ENCODE measurements at places on chromosomes 13 and 19.

- no peak for DNase-seq
Measured at GRCh38 chr13:46544208-46544607, 8.8 kb upstream of the LRCH1 start.

DNA sequence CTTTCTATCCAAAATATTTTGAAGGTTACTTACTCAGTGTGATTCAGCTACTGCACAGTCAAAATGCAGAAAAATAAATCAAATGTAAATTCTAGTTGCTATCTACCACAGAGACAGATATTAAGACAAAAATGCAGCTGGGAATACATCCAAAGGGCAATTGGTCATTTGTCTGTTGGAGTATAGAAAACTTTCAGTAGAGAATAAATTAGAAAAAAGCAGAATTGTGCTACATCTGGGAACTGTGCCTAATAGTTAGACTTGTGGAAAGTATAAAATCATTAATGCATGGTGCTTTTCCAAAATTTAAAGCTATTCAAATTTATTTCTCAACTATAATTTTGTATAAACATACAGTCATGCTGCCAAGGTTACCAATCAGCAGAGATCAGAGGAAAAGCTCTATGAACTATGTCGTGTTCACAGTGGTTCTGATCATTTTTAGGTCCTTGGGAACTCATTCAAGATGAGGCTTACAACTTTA is 1635.8 kb downstream of the PCDH9 start:
- no peak for DNase-seq

DNA sequence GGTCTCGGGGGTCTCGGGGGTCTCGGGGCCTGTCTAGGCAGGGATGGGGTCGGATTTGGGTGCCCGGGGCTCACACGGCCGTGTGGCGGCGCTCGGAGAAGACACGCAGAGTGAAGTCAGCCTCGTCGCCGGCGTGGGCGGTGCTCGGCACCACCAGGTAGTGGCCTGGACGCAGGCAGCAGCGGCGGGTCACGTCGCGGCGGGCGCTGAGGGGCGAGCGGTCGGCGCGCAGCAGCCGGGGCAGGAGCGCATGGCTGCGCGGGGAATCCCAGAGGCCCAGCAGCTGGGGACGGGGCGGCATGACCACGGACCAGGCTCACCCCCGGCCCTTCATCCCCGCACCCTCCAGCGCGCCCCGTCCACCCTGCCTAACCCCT is 8.2 kb downstream of the CAPN12 start:
- DNase-seq = peak; percentile 60

GRCh38 chr19:15317392-15318071 is 14.8 kb downstream of the BRD4 start:
- no peak for DNase-seq

- no peak for DNase-seq
Measured at GRCh38 chr19:1486720-1487575, 3.2 kb downstream of the PCSK4 start.

DNA sequence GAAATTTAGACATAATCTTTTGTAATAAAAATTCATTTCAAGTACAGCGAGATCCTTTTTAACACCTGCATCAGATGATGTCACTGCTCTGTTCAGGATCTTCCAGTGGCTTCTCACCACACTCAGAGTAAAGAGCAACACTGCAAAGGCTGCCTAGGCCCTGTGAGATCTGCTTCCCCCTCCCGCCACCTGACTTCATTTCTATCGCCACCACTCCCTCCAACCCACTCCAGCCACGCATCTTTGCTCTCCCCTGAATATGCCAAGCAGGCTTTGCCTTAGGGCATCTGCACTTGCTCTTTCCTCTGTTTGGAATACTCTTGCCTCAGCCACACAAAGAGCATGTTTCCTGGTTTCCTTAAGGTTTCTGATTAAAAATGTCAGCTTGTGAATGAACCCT is 58.3 kb downstream of the MBNL2 start:
- no peak for DNase-seq

DNA sequence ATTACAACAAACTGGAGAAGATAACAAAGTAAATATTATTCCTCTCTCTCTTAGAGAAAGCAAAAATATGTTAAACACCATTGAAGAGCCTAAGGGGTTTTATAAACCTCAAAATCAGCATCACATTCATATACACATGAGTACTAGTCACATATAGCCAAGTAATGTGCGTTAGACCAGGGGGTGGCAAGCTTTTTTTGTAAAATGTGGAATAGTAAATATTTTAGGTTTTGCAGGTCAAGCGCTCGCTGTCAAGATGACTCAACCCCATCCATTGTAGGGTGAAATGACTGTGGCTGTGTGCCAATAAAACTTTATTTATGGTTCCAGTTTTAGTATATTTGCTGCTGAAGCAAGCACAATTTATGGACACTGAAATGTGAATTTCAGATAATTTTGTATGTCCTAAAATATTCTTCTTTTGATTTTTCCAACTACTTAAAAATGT is 21.7 kb downstream of the RFX2 start:
- DNase-seq = no peak

DNA sequence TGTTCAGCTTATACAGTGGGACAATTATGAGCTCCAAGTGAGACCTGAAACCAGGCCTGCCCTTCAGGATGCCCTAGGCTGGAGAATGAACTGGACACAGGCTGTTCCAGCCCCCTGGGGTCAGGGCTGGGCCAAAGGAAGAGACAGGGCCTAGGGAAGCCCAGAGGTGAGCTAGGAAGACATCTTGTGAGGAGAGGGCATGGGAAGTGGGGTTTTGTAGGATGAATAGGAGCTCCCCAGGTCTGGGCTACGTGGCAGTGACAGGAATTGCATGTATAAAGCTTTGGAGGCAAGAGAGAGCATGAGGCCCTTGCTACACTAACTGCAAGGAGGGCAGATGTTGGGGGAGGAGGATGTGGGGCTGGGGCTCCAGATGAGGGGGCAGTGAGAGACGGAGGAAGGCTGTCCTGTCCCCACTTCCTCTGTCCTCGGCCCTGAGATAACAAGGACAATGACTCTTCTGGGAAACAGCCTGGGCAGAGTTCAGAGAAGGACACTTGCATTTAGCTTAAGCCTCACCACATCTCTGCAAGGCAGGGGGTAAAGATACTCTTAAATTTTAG is 1.5 kb upstream of the TBXA2R start:
- no peak for DNase-seq

DNA sequence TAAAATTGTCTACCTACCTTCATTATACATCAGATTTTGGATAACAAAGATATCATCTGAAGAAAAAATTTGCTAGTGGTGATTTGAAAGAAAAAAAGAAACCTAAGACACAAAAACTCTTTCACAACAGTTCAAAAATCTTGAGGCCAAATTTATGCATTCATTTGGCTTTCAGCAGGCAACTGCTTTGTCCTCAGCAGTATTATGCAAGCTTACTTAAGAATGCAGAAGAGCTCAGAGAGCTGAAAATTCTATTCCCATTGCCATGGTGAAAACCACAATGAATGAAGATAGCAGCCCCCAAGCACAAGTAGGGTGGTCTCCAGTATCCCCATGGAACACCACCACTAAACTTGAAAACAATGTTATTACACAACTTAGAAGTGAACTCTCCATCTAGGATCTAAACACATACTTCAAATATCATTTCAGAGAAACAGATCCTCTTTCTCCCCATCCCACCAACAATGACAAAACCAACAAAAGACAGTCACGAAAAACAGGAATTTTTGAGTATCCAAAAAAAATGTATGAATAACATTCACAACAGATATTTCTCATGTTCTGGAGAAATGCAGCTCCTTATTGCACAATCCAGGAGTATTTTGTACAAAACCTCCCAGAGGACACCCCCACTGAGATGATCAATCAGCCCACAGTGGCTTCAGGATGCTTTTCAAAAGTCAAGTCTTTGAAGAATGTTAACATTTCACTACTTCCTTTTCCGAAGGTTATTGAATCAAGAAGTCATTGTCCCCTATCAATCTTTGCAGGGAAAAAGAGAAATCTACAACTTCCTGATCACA is 192.7 kb downstream of the LHFPL6 start:
- DNase-seq = no peak

GRCh38 chr13:79631051-79631659 is 150.2 kb downstream of the NDFIP2 start:
- DNase-seq = no peak

GRCh38 chr13:74726206-74726605 is 592.0 kb upstream of the KLF12 start:
- DNase-seq = no peak

- DNase-seq = no peak
Measured at GRCh38 chr19:17555929-17556813, 722 bp downstream of the COLGALT1 start.

DNA sequence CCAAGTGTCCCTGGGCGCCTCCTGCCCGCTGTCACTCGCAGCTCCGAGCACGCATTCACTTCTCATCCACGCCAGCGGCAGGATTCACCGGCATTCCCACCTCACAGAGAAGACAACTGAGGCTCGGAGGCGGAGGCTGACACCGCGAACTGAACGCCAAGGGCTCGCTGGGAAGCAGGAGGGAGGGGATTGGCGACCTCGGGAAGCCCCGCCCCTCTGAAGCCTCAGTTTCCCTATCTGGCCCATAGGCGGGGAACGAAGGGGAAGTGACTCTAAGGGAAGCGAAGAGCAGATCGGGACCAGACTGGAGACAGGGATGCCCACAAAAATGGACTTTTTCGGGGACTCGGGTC is 256 bp downstream of the MICOS13 start:
- no peak for DNase-seq

GRCh38 chr19:45901912-45902650 is at the start of gene MYPOP:
Gene MYPOP (minus strand): TSS chr19:45902613. CDS start chr19:45901773, 840 bp downstream.
- no peak for DNase-seq

DNA sequence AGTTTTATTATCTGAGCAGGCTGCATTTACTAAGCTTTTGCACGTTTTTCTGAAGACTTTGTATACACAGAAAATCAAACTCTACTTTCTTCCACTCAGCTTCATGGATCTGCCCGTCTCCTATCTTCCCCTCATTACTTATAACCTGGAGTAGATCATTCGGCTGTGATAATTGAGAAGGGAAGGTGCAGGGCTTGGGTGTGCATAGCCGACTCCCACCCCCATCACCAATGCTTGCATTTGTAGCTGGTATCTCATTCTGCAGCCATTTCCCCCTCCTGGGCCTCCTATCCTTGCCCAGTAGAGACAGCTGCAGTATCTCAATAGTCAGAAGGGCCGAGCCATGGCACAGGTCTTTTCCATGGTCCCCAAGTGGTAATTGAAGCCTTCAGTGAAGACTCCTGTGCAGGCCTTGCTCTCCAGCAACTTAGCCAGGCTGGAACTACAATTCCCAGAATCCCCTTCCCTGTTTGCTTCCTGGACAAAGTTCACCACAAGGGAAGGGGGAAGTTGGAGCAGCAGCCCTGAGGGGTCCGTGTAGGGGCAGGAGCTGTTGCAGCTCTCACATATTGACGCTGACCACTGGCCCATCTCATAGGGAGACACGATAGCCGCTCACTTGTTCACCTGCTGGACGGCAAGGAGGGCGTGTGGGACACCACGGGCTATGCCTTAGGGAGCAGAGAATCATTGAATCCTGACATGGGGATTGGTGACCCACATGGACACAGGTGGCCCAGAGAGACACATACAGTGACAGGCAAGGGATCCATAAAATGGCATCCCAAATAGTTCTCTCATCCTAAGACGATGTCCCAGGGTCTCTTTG is 2.1 kb upstream of the SIGLEC8 start:
- no peak for DNase-seq

DNA sequence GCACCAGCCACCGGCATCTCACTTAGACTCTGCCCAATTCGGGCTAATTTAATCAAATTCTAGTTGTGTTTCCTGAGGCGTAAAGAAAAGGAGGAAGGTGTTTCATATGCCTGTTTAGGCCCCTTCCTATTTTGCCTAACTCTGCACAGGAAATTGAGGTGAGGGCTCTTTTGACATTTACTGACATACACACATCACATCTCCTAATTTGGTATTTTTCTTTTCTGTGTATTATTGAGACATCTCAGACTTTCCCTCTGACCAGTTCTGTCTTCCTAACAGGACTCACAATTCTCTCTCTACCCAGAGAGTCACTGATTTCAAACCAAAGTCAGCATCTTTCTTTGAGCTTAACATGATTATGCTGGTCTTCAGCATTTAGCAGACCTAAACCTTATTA is 7.9 kb downstream of the CEACAM3 start:
- DNase-seq = no peak

- no peak for DNase-seq
Measured at GRCh38 chr13:95418946-95419345, 117.7 kb upstream of the ABCC4 start.

DNA sequence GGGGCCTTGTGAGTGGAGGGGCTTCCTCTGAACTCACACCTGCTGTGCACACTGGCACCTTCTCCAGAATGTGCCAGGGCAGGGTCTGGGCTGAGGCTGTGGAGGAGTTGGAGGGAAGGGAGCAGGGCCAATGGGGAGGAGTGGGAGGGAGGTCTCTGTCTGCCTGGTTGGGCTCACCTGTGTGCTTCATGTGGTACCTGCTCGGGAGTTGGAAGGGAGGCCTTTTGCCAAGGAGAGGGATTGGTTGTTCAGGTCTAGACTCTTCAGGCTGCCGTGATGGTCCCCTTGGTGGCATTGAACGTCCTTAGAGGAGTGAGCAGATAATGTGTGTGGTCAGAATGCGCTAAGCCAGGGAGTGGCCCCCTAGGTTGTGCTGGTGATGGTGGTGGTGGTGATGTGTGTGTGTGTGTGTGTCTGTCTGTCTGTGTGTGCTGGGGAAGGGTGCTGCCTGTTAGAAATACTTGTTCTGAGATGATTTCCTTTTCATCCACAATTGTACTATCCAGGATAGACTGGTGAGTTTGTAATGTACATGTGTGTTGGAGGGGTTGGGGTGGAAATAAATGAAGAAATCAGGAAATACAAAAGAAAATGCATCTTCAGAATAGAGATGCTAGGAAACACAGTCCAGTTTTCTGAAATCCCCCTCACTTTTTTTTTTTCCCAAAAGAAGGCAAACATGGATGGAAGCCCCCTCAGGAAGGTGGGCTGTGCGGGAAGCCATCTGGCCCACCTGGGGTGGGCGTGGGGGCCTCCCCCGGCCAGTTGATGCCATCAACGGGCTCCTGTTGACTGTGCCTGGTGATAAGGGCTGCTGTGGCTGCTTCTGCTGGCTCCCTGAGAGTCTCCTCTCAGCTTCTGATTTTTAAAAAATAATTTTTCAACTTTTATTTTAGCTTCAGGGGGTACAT is 140.5 kb upstream of the ZNF536 start:
- no peak for DNase-seq

DNA sequence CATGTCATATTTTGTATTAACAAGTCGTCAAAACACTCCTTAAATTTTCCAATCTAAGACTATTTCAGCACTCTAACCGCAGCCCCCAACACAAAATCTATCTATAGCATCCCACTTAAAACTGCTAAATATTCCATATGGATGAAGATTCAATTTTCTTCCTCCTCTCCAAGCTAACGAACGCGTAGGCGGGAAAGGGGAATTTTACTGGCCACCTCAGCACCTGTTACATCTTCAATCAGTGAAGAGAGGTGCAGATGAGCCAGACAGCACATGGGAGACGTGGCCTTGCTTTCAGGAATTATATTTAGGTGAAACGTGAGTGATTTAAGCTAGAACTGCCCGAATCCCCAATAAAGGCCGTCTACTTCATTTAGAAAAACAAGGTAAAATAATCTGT is 1.1 kb downstream of the RBM26 start:
- DNase-seq = no peak
